ENCODE measurements at places on chromosomes 12 and 14.
A peak's percentile ranks its signal among the peaks of the same experiment; 100 is the strongest.

DNA sequence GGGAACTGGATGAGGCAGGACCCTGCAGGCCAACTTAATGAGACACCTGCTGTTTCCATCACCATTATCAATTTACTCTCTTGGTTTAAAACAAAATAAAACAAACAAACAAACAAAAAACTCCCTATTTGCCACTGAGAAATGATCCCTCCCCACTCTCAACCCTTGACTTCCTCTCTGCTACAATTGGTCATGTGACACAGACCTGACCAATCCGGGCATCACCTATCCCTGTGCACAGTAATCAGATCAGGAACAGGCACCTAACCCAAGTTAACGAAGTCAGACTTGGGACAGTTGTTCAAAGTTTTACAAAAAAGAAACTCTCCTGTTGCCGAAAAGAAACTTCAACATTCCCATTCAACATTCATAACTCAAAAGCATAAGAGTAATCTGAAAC lies 58.4 kb downstream of the NELL2 start:
- peak; percentile 1 for DNase-seq

DNA sequence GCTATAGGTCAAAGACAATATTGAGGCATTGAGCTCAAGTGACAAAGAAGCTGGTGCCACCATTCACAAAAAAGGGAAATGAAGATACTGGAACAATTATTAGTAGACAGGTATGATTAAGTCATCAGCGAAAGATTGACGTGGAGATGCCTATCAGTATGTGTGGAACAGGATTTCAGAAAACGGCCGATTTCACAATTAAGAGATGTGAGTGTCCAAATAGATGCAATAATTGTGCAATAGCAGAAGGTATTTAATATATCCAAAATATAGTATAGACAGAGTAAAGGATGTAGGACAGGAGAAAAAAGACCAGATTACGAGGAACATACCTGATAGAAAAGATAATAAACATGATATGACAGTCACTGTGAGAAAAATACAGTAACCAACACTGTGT lies 433.1 kb downstream of the C12orf50 start:
- no peak for DNase-seq

GRCh38 chr12:47509398-47509851 lies 196.4 kb downstream of the RPAP3 start:
- no peak for DNase-seq

DNA sequence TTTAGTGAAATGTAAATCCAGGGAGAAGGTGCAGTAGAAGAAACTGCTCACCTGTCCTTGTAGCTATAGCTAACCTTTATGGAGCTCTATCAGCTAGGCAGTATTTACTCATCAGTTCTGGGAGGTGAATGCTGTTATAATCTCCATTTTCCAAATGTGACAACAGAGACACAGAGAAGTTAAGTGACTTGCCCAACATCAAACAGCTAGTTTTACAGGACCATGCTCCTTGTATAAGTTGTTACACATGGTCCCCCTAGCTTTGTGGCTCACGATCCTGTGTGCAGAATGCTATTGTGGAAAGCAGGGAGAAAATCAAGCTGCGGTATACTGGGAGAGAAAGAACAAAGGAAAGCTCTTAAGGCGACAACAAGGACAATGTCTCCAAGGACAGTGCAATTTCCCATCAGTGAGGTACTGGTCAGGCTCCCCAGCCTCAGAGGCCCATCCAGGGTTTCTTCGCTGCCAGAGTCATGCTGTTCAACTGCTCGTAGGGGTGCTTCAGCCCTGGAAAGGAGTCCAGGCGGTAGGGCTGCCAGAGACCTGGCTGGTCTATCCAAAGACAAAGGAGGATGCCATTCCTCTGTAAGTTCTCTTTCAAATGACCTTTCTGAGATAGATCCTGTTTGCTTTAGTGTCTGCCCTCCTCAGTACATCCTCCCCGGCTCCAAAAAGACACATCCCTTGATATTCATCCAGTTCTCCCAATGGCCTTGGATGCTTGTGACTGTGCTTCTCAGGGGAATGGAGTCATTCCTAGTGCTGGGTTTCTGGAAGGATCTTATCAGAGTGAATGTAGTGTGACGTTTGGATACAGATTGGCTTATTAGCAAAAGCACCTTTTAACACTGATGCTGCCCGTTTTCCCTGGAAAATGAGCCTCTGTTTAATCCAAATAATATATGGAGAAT lies 95.5 kb downstream of the ARF6 start:
- DNase-seq, result no peak

DNA sequence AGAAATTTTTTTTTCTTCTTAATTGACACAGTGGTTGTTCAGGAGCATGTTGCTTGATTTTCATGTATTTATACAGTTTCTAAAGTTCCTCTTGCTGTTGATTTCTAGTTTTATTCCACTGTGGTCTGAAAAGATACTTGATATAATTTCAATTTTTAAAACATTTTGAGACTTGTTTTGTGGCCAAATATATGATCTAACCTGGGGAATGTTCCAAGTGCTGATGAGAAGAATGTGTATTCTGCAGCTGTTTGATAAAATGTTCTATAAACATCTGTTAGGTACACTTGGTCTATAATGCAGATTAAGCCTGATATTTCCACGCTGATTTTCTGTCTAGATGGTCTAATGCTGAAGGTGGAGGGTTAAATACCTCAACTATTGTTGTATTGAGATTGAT lies 151.4 kb upstream of the IFNG-AS1 start:
- no peak for DNase-seq

DNA sequence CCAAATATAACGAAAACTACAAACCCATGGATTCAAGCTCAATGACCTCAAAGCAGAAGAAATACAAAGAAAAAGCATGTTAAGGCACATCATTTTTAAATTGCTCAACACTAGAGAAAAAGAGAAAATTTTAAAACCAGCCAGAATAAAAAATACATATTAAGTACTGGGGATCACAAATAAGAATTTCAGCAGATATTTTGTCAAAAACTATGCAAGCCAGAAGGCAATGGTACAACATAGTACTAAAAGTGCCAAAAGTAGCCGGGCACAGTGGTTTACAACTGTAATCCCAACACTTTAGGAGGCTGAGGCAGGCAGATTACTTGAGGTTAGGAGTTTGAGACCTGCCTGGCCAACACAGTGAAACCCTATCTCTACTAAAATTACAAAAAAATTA lies 10.2 kb downstream of the SGPP1 start:
- DNase-seq, result peak; percentile 16

- DNase-seq, result peak; percentile 23
Observed at GRCh38 chr14:77707355-77707723, 484 bp downstream of the ALKBH1 start.

DNA sequence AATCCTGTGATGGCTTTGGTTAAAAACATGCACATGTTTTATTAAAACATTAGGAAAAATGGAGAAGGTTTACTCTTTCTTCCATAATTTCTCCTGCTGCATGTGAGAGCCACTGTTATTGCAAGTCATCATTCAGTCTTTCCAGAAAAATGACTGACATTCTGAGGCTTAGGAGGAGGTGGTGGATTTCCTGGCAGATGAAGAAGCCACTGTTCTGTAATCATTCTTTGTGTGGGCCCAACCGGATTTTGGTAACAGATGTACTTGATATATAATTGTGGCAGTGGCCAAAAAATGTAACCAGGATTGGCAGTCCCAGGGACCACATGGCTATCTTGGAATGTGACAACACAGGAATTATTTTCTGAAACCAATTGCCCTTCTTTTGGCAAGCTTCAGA lies 120.2 kb downstream of the DAAM1 start:
- DNase-seq, result no peak

- no peak for DNase-seq
Observed at GRCh38 chr14:88628033-88628432, 65.2 kb downstream of the ZC3H14 start.

- no peak for DNase-seq
Observed at GRCh38 chr12:53696655-53697331, 20.9 kb upstream of the ATP5MC2 start.

DNA sequence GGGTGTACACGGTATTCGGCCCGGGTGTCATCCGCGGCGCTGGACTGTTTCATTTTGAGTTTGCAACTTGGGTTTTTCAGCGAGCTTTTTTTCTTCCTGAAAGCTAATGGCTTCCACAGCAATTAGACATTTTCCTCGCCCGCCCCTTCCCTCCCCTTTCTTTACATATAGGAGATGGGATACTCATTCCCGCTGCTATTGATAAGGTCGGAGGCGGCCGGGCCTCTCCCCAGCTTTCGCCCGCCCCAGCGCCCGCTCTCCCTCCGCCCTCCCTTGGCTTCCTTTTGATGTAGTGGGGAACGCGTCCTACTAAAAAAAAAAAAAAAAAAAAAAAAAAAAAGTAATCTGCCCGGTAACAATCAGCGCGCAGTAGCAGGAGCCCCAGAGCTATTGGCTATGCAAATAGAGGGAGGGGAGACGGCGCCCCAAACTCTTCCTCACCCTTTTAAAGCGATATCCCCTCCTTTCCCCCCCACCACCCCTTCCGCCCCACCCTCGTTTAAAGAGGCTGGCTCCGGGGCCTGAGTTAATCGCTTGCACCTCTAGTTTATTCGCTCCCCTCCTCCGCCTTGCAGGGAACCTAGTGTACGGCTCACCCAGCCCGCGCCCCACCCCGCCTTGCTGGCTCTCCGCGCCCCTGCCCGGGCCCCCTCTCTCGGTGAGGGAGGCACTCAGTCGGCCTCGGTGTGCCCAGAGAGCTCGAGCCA lies 1.7 kb upstream of the CCND2 start:
- peak; percentile 40 for DNase-seq

GRCh38 chr12:69834576-69834975 lies 9.5 kb downstream of the MYRFL start:
- DNase-seq, result no peak

GRCh38 chr12:127300075-127300474 lies 966.9 kb upstream of the TMEM132C start:
- no peak for DNase-seq

- DNase-seq, result peak; percentile 69
Observed at GRCh38 chr14:73829526-73830431, 21.9 kb upstream of the PTGR2 start.

- no peak for DNase-seq
Observed at GRCh38 chr14:90398315-90398839, 1.5 kb downstream of the CALM1 start.

DNA sequence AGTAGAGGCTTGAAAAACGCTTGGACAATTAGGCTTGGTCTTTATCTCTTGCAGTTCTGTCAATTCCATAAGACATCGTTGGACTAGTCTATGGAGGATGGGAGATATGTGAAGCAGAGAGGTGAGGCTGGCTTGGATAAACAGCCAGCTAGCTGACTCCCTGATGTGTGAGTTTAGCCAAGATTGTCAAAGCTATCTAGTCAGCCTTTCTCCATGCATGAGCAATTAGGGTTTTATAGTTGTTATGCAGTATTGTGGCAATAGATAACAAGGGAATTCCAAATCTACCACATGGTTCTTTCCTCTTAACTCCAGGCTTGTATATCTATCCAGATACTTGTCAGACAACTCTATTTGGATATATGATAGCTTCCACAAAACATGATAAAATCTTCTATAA lies 153.6 kb upstream of the NRXN3 start:
- DNase-seq, result peak; percentile 6

DNA sequence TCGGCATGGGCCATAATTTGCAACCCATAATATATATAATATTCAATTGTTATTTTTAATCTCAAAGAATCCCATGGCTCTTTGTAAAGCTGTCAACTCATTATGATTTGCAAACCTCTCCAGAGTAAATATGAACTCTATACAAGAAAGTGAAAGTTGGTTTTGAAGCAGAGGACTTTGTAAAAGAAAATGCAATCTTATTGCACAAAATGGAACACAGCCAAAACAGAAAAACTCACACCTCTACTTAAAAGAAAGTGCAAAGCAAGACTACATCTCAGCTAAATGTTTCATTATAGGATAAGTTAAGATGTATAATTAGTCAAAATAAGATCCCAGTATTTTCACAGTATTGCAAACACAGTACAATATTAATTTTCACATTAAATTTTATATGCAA lies 111.2 kb upstream of the FLRT2 start:
- no peak for DNase-seq

- no peak for DNase-seq
Observed at GRCh38 chr12:44296624-44297197, 460.8 kb downstream of the TMEM117 start.

DNA sequence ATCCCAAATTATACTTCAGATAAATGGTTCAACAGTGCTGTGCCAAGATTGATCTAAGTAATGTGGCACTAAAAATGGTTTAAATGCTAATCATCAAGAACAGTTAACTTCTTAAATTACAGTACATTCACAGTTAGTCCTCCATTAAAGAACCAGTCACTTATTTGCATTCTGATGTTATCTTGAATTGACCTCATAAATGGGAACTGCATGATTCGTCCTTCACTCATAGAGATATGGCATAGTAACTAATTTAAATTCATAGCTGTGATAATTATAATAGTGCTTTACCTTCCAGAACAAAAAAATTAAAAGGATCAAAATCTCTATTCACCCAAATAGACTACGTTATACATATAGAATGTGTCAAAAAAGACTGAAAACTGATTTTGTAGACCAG lies 61.1 kb downstream of the COCH start:
- no peak for DNase-seq

DNA sequence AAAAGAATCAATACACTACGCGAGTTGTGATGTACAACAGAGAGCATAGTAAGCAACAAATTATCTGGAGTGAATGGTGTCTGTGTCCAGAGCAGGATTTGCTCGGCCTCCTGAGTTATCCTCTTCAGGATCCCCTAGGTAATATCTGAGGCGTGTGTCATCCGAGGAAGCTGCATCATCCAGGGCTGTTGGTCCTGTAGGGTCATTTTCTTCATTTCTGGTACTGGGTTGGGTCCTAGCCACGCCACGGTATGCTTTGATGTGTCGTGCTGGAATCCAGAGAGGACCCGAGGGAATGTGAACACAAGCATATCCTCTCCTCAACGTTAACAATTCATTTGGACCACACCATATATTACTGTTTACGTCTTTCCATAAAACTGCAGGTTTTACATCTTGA lies 19.0 kb upstream of the CLEC4E start:
- no peak for DNase-seq

DNA sequence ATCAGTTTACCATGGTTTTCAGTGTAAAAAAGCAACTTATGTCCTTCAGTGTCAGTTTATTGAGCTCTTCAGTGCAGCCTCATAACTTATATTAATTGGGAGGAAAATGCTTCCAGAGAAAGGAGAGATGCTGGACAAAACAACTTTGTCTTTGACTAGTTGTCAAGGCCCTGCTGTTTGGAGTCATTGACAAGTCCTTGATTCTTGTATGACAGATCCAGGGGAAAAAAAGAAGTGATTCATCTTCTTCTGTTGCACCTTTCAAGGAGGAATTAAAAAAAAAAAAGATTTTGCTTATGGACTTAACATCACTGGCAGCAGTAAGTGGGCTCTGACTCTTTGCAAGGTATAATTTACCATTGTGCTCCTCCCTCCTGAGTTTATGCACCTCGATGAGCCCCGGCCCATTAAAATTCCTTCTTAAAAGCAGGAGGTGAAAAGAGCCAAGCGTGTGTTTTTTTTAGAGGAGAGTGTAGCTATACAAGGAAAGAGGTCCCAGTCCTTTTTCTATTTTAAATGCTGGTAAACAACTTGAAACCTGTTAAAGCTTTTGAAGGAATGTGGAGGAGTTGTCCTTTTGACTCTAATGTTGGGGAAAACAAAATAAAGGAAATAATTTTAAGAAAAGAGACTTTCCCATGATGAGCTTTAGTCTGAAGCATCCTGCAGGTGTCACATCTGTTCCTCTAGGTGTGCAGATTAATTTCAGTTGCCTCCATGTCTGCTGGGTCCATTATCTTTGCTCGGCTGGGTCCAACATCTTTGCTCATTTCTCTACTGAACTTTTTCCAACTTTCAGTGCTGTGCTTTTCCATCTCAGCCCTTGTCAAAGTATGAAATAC lies 431.6 kb downstream of the RAD51B start:
- no peak for DNase-seq

GRCh38 chr12:132481771-132482745 lies 7.9 kb upstream of the FBRSL1 start:
- DNase-seq, result no peak

- DNase-seq, result no peak
Observed at GRCh38 chr12:68785358-68785757, 22.6 kb upstream of the MDM2 start.

All from K562 (cell line).